ENCODE measurements at places on chromosomes 5 and 9.

DNA sequence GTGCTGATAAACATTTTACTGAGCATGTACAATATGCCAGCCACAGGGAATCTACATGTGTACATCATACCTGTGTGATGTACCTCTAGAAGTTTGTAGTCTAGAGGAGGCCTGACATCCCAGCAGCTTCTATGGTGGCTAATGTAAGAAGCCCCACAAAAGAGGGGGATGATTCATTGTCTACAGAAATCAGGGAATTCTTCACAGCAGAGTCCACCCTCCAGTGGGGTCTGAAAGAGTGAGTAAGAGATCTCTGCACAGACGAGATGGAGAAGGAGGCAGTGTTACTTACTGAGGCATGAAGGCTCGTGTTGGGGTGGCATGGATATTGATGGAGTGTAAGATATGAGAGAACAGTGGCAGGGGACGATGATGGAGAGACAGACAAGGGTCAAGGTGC lies 103.0 kb downstream of the NTRK2 start:
- DNase-seq, result no peak

DNA sequence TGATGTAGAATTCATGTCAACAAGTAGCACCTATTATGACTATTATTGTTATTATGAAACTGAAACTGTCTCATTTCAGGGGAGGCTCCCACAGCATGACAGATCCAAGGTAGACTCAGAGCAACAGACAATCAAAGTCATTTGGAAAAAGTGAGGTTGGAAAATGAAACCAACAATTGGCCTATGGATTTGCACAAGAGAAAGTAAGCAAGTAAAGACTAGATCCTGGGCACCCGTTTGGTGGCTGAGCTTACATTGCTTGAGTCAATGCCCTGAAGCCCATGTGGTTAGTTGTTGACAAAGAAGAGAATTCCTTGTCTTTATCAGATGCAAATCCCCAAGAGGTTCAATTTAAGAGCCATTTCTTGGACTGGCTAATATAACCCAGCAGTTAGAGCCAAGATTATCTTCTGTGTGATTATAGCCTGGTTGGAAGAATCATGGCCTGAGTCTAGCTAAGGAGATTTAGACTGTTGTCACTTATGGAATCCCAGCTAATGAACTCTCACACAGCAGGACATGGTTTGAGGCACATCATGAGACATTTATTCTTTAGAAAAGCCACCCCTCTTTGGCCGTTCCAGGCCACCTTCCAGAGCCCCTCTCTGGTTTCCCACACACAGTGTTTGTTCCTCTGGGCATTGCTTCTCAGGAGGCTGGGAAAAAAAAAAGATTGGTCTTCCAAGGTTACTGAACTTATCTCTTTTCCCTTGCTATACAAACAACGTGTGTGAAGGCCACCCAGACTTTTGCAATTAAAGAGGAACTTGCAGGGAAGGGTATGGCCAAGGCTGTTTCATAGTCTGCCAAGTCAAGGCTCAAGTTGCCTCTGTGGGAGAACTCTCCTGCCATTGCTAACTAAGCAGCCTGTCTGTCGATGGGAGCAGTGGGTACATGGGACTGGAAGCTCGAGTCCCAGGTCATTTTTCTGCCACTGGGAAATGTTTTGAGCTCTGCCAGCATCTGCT lies 399.5 kb downstream of the ENC1 start:
- DNase-seq, result no peak

GRCh38 chr9:127742435-127743088 lies 7.5 kb upstream of the TOR2A start:
- DNase-seq, result no peak

GRCh38 chr9:123508048-123508447 lies 152.1 kb downstream of the CRB2 start:
- no peak for DNase-seq

DNA sequence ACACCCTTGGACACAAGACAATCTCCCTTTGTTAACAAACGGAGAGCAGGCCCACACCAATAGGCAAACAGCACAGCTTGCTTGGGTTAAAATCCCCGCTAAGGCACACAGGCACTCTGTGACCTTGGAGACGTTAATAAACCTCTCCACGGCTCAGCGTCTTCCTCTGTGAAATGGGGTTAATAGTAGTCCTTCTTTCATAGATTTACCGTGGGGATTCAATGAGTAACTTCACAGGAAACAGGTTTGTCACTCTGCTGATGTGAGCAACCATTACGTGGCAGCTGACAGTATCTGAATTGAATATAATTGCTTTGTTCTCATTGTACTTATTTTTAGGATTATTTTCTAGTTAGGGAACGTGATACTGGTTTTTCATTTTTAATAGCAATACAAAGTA lies 65.2 kb upstream of the ADRA1B start:
- DNase-seq, result no peak

- DNase-seq, result no peak
These were observed 87.7 kb downstream of the FSTL4 start for GRCh38 chr5:133524666-133525065.

DNA sequence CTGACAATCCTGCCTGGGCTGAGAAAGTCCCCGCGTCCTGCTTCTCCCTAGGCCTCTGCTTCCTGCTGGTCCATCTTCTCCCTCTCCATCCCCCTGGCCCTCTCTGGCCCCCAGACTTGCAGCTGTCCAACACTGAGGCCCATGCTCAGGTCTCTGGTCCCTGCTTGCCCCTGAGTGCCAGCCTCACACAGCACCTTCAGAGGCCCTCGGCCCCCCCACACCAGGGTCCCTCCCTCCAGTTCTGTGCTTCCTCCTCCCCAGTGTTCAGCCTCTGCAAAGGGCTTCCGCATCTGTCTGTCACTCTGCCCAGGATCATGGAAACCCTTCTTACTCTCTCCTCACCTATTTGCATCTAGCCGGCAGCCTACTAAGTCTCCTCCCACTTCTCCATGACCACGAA lies 62.4 kb upstream of the CTSL start:
- no peak for DNase-seq

GRCh38 chr5:68021227-68021626 lies 194.3 kb upstream of the PIK3R1 start:
- DNase-seq, result no peak

DNA sequence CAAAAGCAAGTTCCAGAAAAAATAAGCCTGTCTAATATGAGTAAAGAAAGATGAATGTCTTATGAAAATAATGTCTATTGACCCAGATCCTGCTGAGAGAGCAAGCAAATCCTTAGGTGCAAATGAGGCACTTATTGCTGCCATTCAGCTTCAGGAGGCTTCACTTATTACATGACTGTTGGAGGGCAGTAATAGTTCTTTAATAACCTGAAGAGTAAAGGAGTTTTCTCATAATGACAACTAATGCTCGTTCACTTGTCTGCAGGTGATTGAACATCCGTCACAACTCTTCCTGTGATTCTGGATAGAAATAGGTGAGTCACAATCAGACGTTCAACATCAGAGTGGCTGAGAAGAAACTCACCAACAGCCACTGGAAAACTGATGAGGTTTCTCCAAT lies 58.3 kb downstream of the SPOCK1 start:
- no peak for DNase-seq

GRCh38 chr5:69136293-69136692 lies 30.7 kb upstream of the CCNB1 start:
- no peak for DNase-seq

DNA sequence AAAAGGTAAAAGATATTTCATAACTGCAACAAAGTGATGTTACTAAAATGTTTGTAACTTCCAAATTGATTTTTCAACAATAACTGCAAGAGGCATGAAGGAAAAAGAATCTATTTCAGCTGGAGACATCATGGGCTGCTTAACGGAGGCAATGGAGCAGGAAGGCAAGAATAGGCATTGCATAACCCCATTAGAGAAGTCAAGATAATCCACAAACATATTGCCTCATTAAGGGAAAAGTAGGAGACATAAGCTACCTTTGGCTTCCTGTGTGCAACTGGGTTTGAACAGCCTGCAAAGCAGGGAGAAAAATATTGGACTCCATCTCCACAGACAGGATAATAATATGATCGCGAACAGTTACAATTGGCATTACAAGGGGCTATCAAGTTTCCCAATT lies 46.7 kb downstream of the SLCO4C1 start:
- no peak for DNase-seq

GRCh38 chr5:9140711-9141110 lies 405.2 kb downstream of the SEMA5A start:
- no peak for DNase-seq

DNA sequence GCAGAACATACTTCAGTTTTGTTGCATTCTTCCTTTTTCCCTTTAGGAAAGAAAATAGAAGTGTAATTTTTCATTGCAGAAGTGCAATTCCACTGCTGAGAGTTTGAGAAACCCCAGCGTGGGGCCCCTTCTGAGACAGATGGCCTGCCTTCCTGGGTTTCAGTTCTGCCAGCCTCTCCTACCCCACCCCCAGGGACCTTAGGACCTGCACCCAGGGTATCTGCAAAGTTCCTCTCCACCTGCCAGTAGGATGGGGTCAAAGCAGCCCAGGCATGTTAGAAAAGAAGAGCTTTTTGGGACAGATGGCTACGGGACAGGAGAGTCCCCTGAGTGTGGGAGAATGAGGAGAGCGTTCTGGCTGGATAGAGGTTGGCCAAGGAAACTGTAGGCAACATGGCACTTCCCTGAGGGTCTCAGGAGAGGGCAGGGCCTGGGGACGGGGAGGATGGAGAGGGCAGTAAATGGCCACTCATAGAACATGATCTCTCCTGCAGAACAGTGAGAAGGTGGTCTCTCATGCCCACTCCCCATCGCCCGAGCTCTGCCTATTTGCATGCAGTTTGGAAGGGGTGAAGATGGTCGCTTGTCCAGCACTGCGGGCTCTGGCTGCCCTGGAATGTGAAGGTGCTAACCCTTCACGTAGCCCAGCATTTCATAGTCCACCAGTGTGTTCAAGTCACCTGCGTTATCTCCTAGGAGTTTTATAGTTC lies at the start of gene TIFAB:
TIFAB (minus strand) TSS at position 31 of the 710 bp plus-strand sequence. CDS start 2,412 bp downstream, outside the sequence.
- DNase-seq, result no peak

- no peak for DNase-seq
These were observed 1992.3 kb downstream of the MAT2B start for GRCh38 chr5:165497707-165498106.

DNA sequence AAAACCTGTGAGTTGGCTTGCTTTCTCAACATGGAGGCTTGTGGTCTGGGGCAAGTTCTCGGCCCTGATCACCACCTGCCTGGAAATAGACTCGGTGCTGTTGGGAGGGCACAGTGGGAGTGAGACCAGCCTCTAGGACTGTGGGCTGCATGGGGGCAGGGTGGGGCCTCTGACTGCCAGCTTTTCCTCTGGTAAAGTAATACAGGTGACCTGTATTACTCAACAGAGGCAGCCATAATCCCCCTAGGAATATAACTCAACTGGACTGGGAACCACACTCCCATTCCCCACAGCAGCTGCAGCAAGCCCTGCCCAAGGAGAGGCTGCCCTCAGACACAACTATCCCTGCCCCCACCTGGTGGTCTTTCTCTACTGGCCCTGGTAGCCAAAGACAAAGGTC lies 72.8 kb downstream of the C9orf153 start:
- DNase-seq, result no peak

DNA sequence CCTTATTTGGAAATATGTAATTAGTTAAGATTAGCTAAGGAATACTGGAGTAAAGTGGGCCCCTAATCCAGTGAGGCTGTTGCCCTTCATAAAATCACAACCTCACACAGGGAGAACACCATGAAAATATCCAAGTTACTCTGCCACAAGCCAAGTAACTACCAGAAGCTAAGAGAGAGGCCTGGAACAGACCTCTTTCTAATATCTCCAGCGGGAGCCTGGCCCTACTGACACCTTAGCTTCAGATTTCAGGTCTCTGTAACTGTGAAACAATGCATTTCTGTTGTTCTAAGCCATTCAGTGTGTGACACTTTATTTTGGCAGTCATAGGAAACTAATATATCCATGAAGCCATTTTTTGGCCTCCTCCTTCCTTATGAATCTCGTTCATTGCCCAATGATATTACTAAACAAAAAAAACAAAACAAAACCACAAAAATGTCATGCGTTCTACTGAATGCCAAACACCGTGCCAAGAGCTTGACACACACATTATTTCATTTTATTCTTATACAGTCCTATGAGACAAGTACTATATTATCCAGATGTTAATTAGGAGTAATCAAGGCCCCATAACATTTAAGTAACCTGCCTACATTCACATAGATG lies 699.0 kb downstream of the MAT2B start:
- no peak for DNase-seq

GRCh38 chr5:114238771-114239313 lies 123.0 kb upstream of the KCNN2 start:
- DNase-seq, result no peak

- DNase-seq, result peak; percentile 32
These were observed 24.0 kb downstream of the ADAMTSL2 start for GRCh38 chr9:133558191-133559126.

DNA sequence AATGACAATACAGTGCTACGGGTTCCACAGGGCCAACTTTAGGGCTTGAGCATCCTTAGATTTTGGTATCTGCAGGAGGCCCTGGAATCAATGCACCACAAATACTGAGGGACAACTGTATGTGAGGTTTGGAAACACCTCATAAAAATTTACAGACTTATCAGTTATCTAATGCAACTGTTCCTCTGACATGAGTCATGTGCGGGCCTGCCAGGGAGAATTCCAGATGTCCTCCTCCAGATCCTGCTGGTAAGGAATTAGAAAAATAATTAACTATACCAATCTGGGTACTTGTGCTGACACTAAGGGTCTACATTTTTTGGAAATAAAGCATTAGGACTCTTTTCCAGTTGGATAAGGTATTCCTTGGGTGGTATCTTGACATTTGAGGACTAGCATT lies 333.3 kb downstream of the ARRDC3 start:
- no peak for DNase-seq

DNA sequence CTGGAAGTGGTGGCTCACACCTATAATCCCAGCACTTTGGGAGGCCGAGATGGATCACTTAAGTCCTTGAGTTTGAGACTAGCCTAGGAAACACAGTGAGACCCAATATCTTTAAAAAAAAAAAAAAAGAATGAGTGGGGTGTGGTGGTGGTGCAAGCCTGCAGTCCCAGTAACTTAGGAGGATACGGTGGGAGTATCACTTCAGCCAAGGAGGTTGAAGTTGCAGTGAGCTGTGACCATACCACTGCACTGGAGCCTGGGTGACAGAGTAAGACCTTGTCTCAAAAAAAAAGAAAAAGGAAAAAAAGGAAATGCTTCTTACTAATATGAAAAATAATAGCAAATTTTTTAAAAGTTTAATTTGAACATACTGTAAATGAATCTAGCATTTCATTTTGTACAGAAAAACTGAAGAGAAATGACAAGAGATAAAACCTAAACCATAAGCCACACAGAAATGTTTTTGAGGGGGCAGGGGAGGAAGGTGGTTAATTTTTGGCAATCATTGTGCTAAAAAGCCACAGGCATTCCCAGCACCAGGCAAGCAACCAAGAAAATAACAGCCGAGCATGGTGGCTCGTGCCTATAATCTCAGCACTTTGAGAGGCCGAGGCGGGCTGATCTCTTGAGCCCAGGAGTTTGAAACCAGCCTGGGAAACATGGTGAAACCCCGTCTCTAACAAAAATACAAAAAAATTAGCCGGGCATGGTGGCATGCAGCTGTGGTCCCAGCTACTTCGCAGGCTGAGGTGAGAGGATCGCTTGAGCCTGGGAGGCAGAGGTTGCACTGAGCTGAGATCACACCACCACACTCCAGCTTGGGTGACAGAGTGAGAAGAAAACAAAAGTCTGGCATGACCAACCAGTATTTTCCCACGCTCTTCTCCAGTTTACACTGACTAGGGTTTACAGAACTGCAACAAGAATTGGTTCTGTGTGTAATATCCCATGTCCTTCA lies 114.5 kb upstream of the NR5A1 start:
- no peak for DNase-seq

GRCh38 chr5:136191304-136192014 lies 1.5 kb downstream of the SMIM32 start:
- no peak for DNase-seq

- DNase-seq, result no peak
These were observed 236.5 kb downstream of the DMRTA1 start for GRCh38 chr9:22682961-22683699.
